ENCODE measurements at places on chromosomes 11 and 22. TPM values are rescaled to one million over a fixed set of nuclear protein-coding genes. Genes with fewer than 3 reads are reported as not detected.

DNA sequence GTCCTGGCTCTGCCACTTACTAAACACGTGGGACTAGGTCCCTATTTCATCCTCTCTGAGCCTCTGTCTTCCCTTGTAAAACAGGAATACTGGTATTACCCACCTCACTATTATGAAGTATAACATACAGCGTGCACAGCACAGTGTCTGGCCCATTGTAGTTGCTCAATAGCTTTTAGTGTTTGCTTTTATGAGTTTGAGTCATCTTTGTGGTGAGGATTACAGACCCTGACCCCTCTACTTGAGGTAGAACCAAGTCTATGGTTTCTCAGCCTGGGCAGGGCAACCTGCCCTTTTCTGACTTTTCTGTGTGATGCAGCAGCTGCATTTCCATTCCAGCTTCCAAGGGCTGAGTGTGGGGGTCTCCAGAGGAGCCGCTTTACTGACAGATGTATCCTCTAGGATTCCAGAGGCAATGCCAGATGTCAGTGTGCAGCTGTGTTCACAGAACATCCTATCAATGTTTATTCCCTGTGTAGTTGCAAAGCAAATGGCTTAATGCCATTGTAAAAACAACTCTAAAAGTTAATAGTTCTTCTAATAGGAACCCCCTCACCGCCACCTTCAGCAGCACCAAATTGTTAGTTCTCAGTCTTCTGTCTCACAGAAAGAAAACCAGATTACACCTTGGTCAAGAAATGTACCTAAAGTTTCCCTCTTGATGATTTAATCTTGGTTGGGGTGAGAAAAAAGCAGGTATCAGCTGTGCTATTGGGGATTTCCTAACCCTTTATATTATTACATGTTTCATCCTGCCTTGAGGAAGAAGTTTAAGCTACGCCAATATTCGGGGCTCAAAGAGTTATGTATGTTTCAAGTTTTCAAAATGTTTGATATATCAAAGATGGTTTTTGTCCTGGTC lies 16.8 kb downstream of the PRR5L start:
- H3K36me3 ChIP-seq, result no peaks in the 10 kb centered on the region
- no peak for DNase-seq
- no peak overlapping the region for H3K4me3 ChIP-seq
- no peaks in the 10 kb centered on the region for H3K4me1 ChIP-seq
- no peak overlapping the region for H3K27ac ChIP-seq

GRCh38 chr11:66278363-66279091 lies 552 bp downstream of the CNIH2 start:
- DNase-seq, result no peak
- no peak overlapping the region for H3K27ac ChIP-seq
- peaks cover 21% of the 10 kb centered on the region for H3K4me1 ChIP-seq
- peaks cover 30% of the 10 kb centered on the region for H3K36me3 ChIP-seq

DNA sequence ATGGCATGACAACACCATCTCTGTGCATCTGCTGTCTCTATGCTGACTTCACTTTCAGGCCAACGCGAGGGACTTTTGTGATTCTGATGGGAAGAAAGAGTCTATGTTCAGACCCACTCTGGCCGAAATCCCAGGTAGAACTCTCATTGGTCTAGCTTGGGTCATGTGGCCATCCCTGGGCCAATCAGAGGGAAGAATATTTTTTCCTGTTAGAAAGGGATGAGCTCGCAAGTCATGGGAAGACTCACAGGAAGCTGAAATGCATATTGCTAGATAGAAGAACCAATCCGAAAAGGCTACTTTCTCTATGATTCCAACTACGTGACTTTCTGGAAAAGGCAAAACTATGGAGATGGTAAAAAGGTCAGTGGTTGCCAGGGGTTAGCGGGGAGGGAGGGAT lies 56.0 kb upstream of the LINC01488 start:
- no peak overlapping the region for H3K4me3 ChIP-seq
- no peak overlapping the region for H3K27ac ChIP-seq
- no peaks in the 10 kb centered on the region for H3K36me3 ChIP-seq
- peaks cover 11% of the 10 kb centered on the region for H3K4me1 ChIP-seq
- no peak for DNase-seq

ISX gene
- not detected for total RNA-seq

All from activated T-helper 2 cell treated with anti-CD3 and anti-CD28 coated beads, Interferon-gamma antibody, Interleukin-2, Interleukin-4, amounts not matched to agents 10 μg/mL and 5 μg/mL and 100 μg/mL, durations not matched to agents 14 hours and 24 hours and 36 hours (primary cell).